Osteocyte (in vitro differentiated cells): ENCODE measurements at places on chromosomes 5 and 9. TPM values are rescaled to one million over a fixed set of nuclear protein-coding genes. Genes with fewer than 3 reads are reported as not detected.
A peak's percentile ranks its signal among the peaks of the same experiment; 100 is the strongest.

Gene ISL1
- total RNA-seq = not detected in 2 replicates

DNA sequence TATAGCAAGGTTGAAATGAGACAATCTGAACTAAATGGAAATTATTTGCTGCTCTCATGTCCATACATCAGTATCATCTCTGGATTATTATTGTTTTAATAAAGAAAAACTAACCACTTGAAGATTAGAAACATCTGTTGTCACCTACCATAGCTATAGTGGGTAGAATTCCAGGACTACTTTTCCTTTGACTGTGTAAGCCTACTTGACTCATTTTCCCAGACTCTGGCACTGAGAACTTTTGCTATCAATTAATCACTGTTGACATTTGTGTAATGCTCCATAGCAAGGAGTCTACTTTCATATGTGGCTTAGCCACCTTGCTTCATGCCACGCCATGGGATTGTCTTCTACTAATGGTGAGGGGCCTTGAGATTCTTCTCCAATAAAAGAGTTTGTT lies 59.9 kb upstream of the ARRDC3 start:
- no peak for DNase-seq

- DNase-seq = no peak
Observed at GRCh38 chr5:9707732-9708462, 77.7 kb upstream of the TAS2R1 start.

Gene CDC25C
- total RNA-seq = 1.9 and 2.2 TPM in 2 replicates

DNA sequence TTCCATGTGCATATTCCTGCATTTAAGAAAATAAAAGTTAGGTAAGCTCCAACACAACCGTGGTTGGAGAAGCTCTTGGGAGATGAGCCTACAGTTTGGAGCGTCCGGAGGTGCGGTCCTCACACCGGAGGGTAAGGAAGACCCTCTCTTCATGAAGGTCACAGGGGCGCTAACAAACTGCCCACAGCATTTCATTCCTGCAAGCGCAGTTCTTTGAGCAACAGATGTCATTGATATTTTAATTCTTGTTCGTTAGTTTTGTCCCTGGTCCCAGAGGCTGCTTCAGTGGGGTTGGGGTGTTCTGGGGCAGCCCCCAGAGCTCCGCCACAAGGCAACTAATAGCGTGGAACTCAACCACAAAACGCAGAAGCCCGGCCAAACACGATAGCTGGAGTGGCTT lies 376.2 kb downstream of the IRX2 start:
- DNase-seq = peak; percentile 51

Gene FBXW2
- total RNA-seq = 84.7 and 86.8 TPM in 2 replicates
